NCI-H446 (cell line): ENCODE measurements at places on chromosomes 7 and 10.

DNA sequence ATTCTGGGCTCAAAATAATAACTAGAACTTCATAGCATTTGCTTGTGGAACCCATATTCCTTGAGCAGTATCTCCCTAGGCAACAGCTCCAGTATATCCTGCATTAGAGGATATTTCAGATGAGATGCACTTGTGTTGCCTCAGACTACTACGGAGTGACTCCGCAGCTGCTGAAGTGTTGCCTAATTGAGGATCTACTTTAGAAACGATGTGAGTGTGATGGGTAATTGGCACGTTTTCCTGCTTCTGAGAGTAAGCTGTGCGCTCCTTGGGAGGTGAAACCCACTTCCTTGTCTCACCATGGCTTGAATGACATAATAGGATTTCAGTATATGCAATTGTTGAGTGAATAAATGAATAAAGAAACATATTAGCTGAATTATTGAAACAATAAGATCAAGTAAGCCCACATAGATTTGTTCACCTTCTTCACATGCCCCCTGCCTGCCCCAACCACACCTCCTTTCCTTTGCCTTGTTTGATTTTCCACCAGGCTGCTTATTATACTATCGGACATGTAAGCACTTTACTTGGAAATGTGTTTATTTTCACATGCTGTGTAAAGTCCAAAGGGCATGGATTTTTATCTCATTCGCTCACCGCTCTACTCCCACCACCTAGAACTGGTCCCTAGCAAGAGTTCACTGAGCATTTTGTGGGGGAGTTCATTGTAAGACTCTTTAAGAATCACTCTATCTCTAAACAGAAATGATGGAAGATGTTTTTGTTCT, 303.8 kb downstream of the KCNMA1 start:
- DNase-seq: no peak

GRCh38 chr7:50658696-50659095, 93.5 kb upstream of the DDC start:
- no peak for DNase-seq

GRCh38 chr10:75244487-75245353, 9.0 kb upstream of the COMTD1 start:
- DNase-seq: no peak

- no peak for DNase-seq
Measured at GRCh38 chr10:124039483-124040013, 53.9 kb downstream of the CHST15 start.

DNA sequence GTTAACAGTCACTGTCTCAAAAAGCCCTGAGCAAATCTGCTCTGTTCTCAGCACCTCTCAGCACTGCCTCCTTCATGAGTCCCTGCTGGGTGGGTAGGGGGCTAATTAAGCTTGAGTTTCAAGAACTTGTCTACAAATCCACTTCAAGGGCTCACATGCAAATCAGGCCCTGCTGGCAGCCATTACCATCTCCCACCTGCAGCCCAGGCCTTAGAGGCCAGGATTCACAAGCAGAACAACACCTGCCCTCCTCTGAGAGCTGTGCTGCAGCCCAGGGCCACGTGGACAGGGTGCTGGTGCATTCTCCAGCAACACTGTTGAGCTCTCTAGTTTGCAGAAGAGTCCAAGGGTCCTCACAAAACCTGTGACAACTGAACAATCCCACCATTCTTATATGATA, 119.2 kb downstream of the DPP6 start:
- no peak for DNase-seq

DNA sequence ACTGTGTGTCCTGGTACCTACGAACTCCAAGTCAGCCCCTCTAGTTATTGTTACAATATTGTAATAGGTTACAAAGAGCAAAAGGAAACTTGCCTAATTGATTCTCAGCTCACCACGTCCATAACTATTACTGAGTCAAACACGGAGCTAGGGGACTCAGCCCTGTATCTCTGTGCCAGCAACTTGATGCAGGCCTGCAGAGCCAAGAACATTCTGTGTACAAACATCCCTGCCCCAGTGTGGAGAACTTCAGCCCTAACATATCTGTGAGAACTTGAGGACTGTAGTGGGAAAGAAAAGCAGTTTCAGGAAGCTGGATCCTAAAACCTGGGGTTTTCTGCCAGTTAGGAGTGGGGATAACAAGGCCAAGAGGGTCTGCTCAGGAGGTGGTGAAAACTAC, 114.9 kb upstream of the PRSS58 start:
- no peak for DNase-seq

GRCh38 chr10:132329565-132330485, 2.2 kb upstream of the LRRC27 start:
- DNase-seq: no peak

- DNase-seq: no peak
Measured at GRCh38 chr10:96719850-96720421, 378 bp downstream of the PIK3AP1 start.

GRCh38 chr10:32744321-32744720, 213.7 kb downstream of the ITGB1 start:
- DNase-seq: no peak

- DNase-seq: no peak
Measured at GRCh38 chr10:62742536-62743061, 61.9 kb upstream of the ADO start.

GRCh38 chr7:99860281-99861127, 16.3 kb downstream of the OR2AE1 start:
- DNase-seq: no peak

- DNase-seq: no peak
Measured at GRCh38 chr7:96534221-96534620, 175.4 kb downstream of the SEM1 start.

GRCh38 chr7:996079-996872, 13.3 kb downstream of the CYP2W1 start:
- no peak for DNase-seq
